ENCODE measurements at places on chromosomes 7 and 10. TPM values are rescaled to one million over a fixed set of nuclear protein-coding genes. Genes with fewer than 3 reads are reported as not detected.

Gene MBLAC1
- 3.3 TPM for total RNA-seq

GRCh38 chr7:117259615-117260014 lies 63.2 kb downstream of the WNT2 start:
- H3K27ac ChIP-seq, result no peak overlapping the region
- no peak for DNase-seq
- no peaks in the 10 kb centered on the region for H3K36me3 ChIP-seq
- H3K4me3 ChIP-seq, result no peak overlapping the region
- no peaks in the 10 kb centered on the region for H3K27me3 ChIP-seq

GRCh38 chr7:51679358-51679757 lies 362.7 kb upstream of the COBL start:
- H3K36me3 ChIP-seq, result no peaks in the 10 kb centered on the region
- no peak for DNase-seq
- no peak overlapping the region for H3K27ac ChIP-seq
- no peaks in the 10 kb centered on the region for H3K4me1 ChIP-seq
- no peaks in the 10 kb centered on the region for H3K27me3 ChIP-seq

Gene GPRIN2
- total RNA-seq, result 0.67 TPM

- no peaks in the 10 kb centered on the region for H3K36me3 ChIP-seq
- DNase-seq, result no peak
- peaks cover 48% of the 10 kb centered on the region for H3K4me1 ChIP-seq
- H3K27me3 ChIP-seq, result peaks cover 17% of the 10 kb centered on the region
- no peak overlapping the region for H3K4me3 ChIP-seq
Measured at GRCh38 chr7:157686285-157686894, 349.6 kb downstream of the DNAJB6 start.

Gene ATG9B
- total RNA-seq, result not detected

GRCh38 chr10:44725404-44725803 lies 185.7 kb upstream of the TMEM72 start:
- no peaks in the 10 kb centered on the region for H3K36me3 ChIP-seq
- DNase-seq, result no peak
- H3K27me3 ChIP-seq, result no peaks in the 10 kb centered on the region

DNA sequence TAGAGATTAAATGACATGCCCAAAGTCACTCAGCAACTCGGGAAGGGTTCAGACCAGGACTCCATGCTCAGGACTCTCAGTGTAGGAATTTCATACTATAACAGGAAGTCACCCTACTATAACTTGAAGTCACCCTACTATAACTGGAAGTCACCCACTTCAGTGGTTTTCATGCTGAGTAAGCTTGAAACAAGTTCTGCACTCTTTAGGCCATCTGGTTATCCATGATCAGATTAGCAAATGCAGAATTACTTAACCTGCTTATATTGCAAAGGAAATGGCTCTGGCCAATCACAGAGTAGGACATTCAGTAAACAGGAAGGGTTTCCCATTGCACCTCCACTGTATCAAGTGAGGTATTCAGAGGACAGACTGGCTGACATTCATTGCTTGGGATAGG lies 1240.4 kb downstream of the GATA3 start:
- H3K27me3 ChIP-seq, result no peaks in the 10 kb centered on the region
- no peaks in the 10 kb centered on the region for H3K36me3 ChIP-seq
- H3K4me1 ChIP-seq, result no peaks in the 10 kb centered on the region
- no peak overlapping the region for H3K4me3 ChIP-seq
- DNase-seq, result no peak
- H3K27ac ChIP-seq, result no peak overlapping the region

- DNase-seq, result no peak
- no peaks in the 10 kb centered on the region for H3K4me1 ChIP-seq
- H3K27me3 ChIP-seq, result no peaks in the 10 kb centered on the region
Measured at GRCh38 chr10:132865851-132866600, 76.3 kb downstream of the CFAP46 start.

GRCh38 chr10:19014034-19014433 lies 34.6 kb upstream of the MALRD1 start:
- H3K27ac ChIP-seq, result no peak overlapping the region
- H3K27me3 ChIP-seq, result no peaks in the 10 kb centered on the region
- H3K4me1 ChIP-seq, result no peaks in the 10 kb centered on the region
- H3K36me3 ChIP-seq, result no peaks in the 10 kb centered on the region

Gene ANAPC16
- 139 TPM for total RNA-seq

DNA sequence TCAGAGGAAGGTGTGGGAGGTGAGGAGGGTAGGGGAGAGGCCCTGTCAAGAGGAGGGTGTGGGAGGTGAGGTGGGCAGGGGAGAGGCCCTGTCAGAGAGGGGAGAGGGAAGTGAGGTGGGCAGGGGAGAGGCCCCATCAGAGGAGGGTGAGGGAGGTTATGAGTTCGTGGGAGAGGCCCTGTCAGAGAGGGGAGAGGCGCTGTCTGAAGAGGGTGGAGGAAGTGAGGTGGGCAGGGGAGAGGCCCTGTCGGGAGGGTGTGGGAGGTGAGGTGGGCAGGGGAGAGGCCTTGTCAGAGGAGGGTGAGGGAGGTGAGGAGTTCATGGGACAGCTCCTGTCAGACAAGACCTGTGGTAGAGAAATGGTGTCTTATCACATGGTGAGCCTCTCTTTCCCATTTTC lies 74.4 kb downstream of the INPP5A start:
- H3K27ac ChIP-seq, result no peak overlapping the region
- DNase-seq, result no peak
- H3K4me1 ChIP-seq, result peaks cover 24% of the 10 kb centered on the region
- no peaks in the 10 kb centered on the region for H3K27me3 ChIP-seq
- H3K4me3 ChIP-seq, result no peak overlapping the region
